Activated CD4-positive, alpha-beta T cell treated with anti-CD3 and anti-CD28 coated beads, Interleukin-2, amount 50 U/mL, for 48 hours (primary cell): ENCODE measurements at places on chromosomes 16 and 17.

- DNase-seq: peak; percentile 34
These were observed 4.0 kb downstream of the MYH3 start for GRCh38 chr17:10652984-10653659.

DNA sequence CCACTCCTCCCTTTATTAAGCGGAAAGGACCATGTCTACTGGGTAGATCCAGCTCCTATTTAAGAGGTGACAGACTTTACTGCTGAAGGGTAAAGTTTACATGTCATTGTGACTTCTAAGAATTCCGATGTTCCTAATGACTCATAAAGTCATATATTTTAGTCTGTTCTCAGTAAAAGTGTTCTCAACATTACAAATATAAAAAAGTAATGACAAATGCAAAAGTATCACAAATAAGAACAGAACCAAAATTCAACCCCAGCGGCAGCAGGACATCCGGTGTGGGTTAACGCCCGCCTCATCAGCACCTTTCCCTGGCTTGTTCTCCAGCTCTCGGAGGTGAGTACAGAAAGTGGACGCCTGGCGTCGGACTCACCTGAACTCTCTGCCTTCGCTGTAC, 6.8 kb downstream of the AXIN1 start:
- peak; percentile 52 for DNase-seq

- no peak for DNase-seq
These were observed 19.2 kb upstream of the MEIOC start for GRCh38 chr17:44637066-44637465.

DNA sequence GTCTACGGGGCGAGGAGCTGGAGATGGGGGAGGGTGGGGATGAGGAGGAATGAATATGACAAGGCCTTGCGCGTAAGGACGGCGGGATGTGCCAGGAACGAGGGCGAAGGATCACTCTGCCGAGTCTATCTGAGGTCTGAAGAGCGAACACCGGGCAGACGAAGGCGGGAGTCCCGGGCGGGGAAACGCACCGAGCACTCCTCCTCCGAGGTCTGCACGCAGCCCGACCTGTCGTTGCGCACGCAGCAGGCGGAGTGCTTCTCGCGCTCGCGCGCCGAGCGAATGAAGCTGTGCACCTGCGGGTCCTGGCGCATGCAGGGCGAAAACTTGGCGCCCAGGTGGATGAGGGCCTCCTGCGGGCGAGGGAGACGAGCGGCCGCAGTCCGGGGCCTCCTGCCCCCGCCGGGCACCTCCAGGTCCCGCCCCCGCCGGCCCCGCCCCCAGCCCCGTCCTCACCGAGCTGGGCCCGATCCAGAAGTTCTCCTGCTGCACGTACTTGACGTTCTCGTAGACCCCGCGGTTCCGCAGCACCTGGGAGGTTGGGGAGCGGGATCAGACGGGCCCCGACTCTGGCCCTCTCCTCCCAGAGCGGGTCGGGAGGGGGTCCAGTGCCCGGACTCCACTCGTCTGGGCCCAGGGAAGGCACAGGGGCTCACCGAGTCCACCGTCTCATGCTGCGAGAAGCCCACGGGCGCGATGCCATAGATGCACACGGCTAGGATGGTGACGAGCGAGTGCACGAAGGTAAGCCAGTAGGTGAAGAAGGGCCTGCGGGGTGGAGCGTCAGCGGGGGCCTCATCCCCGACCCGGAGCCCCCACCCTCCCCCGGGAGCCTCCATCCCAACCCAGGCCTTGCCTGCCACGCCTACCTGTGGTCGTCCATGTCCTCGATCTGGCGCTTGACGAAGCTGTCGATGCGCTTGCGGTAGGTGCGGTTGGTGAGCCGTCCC, 7.6 kb downstream of the SNRNP25 start:
- no peak for DNase-seq

DNA sequence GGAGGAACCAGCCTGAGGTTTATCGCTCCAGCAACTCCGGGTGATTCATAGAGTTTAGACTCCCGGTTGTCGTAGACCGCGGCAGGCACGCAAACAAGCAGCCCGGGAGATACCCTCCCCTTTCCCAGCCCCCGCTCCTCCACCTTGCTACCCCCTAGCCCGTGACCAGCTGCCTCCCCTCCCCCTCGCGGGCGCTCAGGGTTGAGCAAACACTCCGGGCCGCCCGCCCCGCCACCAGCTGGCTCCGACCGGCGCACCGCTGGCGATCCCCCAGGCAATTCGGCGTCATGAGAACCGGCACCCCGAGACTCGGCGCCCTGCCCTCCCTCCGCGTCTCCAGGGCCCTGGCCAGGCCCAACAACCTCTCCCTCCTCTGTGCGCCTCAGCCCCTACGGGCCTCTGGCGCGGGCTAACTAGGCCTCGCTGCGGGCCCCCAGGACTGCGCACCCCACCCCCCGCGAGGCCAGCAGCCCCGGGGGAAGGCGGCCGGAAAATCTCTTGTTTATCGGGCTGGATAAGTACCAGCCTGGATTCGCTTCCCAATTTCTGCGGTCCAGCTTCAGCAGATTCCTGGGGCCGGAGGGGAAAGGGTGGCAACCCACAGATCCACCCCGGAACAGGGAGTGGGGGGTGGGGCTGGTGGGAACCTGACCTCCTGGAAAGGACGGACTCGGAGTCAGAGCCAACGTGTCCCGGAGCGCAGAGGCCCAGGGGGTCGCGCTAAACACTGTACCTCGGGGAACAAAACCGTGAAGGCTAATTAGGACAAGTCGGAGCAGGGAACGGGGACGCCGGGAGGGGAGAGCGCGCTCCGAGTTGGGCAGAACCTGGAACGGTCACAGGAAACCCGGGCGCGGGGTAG, 951 bp upstream of the GPRC5C start:
- peak; percentile 29 for DNase-seq

DNA sequence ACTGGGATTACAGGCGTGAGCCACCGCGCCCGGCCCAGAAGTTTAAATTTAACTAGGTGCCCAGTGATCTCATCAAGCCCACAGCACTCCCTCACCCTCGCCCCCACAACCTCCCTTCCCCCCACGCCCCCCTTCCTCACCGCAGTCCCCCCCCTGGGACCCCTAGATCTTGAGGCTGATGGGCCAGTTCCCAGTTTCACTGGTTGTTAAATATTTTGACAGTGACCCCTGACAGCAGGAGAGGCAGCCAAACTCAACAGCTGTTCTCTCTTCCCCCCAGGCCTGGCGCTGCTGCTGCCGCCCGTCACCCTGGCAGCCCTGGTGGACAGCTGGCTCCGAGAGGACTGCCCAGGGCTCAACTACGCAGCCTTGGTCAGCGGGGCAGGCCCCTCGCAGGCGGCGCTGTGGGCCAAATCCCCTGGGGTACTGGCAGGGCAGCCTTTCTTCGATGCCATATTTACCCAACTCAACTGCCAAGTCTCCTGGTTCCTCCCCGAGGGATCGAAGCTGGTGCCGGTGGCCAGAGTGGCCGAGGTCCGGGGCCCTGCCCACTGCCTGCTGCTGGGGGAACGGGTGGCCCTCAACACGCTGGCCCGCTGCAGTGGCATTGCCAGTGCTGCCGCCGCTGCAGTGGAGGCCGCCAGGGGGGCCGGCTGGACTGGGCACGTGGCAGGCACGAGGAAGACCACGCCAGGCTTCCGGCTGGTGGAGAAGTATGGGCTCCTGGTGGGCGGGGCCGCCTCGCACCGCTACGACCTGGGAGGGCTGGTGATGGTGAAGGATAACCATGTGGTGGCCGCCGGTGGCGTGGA, 15.6 kb downstream of the QPRT start:
- no peak for DNase-seq

- DNase-seq: no peak
These were observed 135.5 kb upstream of the WSB1 start for GRCh38 chr17:27158382-27158781.

- no peak for DNase-seq
These were observed 3.6 kb upstream of the ZMYND15 start for GRCh38 chr17:4735876-4736651.

- no peak for DNase-seq
These were observed 144.5 kb downstream of the MAF start for GRCh38 chr16:79456036-79456435.
